ENCODE measurements at places on chromosomes 2 and 18. TPM values are rescaled to one million over a fixed set of nuclear protein-coding genes. Genes with fewer than 3 reads are reported as not detected.

RAPGEF4 gene
- total RNA-seq = 0.40 TPM

DNAJB2 gene
- 59.7 TPM for total RNA-seq

SGPP2 gene
- total RNA-seq = 2.7 TPM

TMEM247 gene
- not detected for total RNA-seq

KCNF1 gene
- not detected for total RNA-seq

HEATR5B gene
- 18.3 TPM for total RNA-seq

ABHD3 gene
- 53.5 TPM for total RNA-seq

PDCD1 gene
- total RNA-seq = 17.2 TPM

CD8B2 gene
- total RNA-seq = not detected

SCYGR6 gene
- total RNA-seq = not detected
